Effector memory CD4-positive, alpha-beta T cell (primary cell): ENCODE measurements at places on chromosomes 5 and 9.

DNA sequence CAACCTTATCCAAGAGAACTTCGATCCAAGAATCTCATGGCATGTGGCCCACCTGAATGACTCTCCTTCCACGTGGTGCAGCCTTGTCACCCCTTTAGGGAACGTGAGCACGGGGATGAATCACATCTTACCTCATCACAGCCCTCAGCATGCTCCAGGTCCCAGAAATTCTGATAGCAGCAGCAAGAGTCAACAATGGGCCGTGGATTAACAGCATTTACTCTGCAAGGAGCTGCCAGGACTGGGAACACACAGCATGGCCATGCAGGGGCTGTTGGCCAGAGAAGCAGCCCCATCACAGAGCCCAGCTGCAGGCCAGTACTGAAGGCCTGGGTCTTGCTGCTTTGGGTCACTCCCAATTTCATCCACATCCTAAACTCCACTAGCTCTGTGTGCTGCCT lies 150.4 kb downstream of the C5orf15 start:
- H3K4me1 ChIP-seq, result no peaks in the 10 kb centered on the region
- no peak for DNase-seq
- no peaks in the 10 kb centered on the region for H3K36me3 ChIP-seq
- no peak overlapping the region for H3K27ac ChIP-seq

DNA sequence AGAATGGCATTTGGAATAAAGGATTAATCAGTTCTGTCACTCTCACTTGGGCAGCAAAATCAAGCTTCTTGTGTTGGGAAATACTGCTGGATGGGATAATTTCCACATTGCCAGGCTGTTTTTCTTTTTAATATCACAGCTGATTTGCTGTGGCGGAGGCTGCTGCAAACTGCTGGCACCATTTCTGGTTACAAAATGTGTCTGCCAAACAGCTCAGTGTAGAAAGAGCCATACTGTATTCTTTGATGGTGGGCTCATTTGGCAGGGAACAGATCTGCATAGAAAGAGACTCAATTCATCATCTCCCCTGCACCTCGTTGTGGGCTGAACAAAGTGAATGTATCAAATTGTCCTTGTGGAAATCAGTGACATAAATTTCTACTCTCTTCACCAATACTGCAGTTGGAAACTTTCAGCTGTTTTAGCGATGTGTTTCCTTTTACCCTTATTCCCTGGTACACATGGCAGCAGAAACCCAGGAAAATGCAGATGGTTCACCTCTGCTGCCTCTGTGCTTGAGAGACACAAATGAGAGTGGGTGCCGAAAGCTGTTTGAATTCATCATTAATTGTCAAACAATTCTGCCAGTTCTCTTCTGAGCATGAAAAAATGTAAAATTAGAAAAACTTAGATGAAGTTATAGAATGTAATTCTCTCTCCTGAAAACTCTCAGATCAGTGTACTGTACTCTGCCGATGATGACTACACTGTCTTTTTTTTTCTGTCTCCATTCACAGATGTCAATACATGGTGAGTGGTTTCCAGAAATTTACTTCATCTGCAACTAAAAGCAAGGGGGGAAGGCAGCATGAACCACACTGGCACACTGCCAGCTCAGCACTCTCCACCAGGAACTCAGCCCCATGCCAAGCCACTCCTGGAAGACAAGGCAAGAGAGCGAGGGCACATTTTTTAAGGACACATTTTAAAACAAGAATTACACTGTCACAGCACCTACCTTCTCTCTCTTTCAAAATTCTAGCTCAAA lies 75.0 kb downstream of the HMHB1 start:
- no peaks in the 10 kb centered on the region for H3K36me3 ChIP-seq
- H3K4me3 ChIP-seq, result no peak overlapping the region
- H3K27ac ChIP-seq, result no peak overlapping the region
- H3K4me1 ChIP-seq, result no peaks in the 10 kb centered on the region
- DNase-seq, result no peak
- H3K27me3 ChIP-seq, result no peaks in the 10 kb centered on the region

- H3K4me3 ChIP-seq, result no peak overlapping the region
- H3K27me3 ChIP-seq, result peaks cover 2% of the 10 kb centered on the region
- H3K27ac ChIP-seq, result no peak overlapping the region
- no peaks in the 10 kb centered on the region for H3K4me1 ChIP-seq
- no peak for DNase-seq
- no peaks in the 10 kb centered on the region for H3K36me3 ChIP-seq
These were observed 31.2 kb upstream of the ACTBL2 start for GRCh38 chr5:57513785-57514184.

GRCh38 chr9:105500108-105500766 lies 52.4 kb downstream of the FSD1L start:
- H3K27ac ChIP-seq, result no peak overlapping the region
- H3K27me3 ChIP-seq, result no peaks in the 10 kb centered on the region
- DNase-seq, result no peak

GRCh38 chr5:133292300-133292699 lies 240.5 kb downstream of the HSPA4 start:
- H3K4me1 ChIP-seq, result no peaks in the 10 kb centered on the region
- H3K27ac ChIP-seq, result no peak overlapping the region
- no peak for DNase-seq
- H3K27me3 ChIP-seq, result no peaks in the 10 kb centered on the region
- H3K36me3 ChIP-seq, result no peaks in the 10 kb centered on the region

DNA sequence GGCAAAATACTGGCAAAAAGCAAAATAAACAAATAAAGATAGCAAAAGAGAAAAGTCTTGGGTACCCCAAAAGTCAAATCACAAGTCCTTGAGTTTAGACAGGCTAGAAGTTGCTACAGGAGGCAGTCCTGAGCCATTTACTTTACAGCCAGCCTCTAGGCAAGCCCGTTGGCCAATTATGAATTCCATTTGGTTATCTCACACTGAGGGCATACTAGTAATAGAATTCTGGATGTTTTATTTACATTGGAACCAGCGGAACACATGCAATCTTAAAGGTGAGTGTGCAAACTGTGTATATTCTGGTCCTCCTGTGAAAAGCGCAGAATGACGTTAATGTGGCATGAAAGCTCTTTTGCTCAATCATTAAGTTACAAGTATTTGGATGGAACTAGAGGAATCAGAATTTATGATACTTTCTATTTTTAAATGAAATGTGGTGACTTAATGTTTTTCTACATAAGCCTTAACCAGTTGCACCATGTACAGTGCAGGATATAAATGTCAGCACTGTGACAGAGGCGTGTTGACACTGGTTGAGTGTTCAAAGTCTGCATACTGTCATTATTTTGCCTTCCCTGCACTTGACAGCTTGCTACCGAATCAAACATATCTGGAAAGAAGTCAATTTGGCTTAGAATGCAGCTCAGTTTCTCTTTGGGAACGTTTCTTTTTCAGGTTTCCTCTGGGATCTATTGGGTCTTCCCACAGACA lies 7.9 kb downstream of the GDNF start:
- H3K27me3 ChIP-seq, result peaks cover 15% of the 10 kb centered on the region
- H3K4me1 ChIP-seq, result peaks cover 4% of the 10 kb centered on the region
- DNase-seq, result no peak
- H3K36me3 ChIP-seq, result no peaks in the 10 kb centered on the region
- no peak overlapping the region for H3K27ac ChIP-seq

- no peaks in the 10 kb centered on the region for H3K27me3 ChIP-seq
- H3K27ac ChIP-seq, result no peak overlapping the region
- H3K4me3 ChIP-seq, result no peak overlapping the region
- H3K36me3 ChIP-seq, result no peaks in the 10 kb centered on the region
These were observed 133.7 kb upstream of the IQGAP2 start for GRCh38 chr5:76269259-76269931.

- H3K36me3 ChIP-seq, result no peaks in the 10 kb centered on the region
- H3K27me3 ChIP-seq, result no peaks in the 10 kb centered on the region
- H3K4me3 ChIP-seq, result no peak overlapping the region
These were observed 33.9 kb downstream of the SLC24A2 start for GRCh38 chr9:19754921-19755320.

GRCh38 chr5:154521756-154522155 lies 43.7 kb upstream of the HAND1 start:
- peaks cover 4% of the 10 kb centered on the region for H3K27me3 ChIP-seq
- no peak for DNase-seq
- no peak overlapping the region for H3K27ac ChIP-seq
- no peaks in the 10 kb centered on the region for H3K36me3 ChIP-seq
- no peaks in the 10 kb centered on the region for H3K4me1 ChIP-seq
- H3K4me3 ChIP-seq, result no peak overlapping the region

- no peak overlapping the region for H3K27ac ChIP-seq
- H3K36me3 ChIP-seq, result no peaks in the 10 kb centered on the region
- no peaks in the 10 kb centered on the region for H3K4me1 ChIP-seq
- DNase-seq, result no peak
These were observed 13.5 kb downstream of the ISL1 start for GRCh38 chr5:51396797-51397196.

- no peaks in the 10 kb centered on the region for H3K27me3 ChIP-seq
- DNase-seq, result no peak
- H3K36me3 ChIP-seq, result no peaks in the 10 kb centered on the region
- H3K4me1 ChIP-seq, result no peaks in the 10 kb centered on the region
- H3K4me3 ChIP-seq, result no peak overlapping the region
- no peak overlapping the region for H3K27ac ChIP-seq
These were observed 17.8 kb downstream of the C9orf85 start for GRCh38 chr9:71929223-71929622.

DNA sequence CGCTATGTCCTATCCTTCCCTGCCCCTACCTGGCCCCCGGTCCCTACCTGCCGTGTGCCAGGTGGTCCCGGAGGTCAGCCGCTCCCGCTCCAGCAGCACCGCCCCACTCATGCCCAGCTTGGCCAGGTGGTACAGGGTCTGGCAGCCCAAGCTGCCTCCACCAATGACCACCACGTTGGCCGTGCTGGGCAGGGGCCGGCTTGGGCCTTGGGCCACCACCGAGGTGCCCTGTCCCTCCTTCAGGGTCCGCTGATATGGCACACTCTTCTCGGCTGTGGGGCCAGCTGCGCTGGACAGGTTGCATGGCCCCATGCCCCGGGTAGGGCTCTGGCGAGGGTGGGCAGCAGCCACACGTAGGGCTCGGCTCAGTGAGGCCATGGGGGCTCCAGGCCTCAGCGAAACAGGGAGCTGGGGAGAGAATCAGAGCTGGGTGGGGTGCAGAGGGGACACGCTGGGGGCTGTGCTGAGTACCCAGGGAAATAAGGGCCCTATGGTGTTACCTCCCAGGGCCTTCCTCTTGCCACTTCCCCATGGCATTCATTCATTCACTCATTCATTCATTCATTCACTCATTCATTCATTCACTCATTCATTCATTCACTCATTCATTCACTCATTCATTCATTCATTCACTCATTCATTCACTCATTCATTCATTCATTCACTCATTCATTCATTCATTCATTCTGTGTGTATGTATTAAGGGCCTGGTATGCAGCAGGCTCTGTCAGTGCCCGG lies 4.2 kb downstream of the SARDH start:
- no peaks in the 10 kb centered on the region for H3K36me3 ChIP-seq
- no peak overlapping the region for H3K27ac ChIP-seq
- H3K4me1 ChIP-seq, result peaks cover 10% of the 10 kb centered on the region
- no peak overlapping the region for H3K4me3 ChIP-seq

GRCh38 chr9:74804018-74804385 lies 83.7 kb downstream of the TRPM6 start:
- H3K27ac ChIP-seq, result no peak overlapping the region
- H3K4me3 ChIP-seq, result no peak overlapping the region
- H3K27me3 ChIP-seq, result no peaks in the 10 kb centered on the region
- H3K36me3 ChIP-seq, result no peaks in the 10 kb centered on the region
- no peak for DNase-seq

DNA sequence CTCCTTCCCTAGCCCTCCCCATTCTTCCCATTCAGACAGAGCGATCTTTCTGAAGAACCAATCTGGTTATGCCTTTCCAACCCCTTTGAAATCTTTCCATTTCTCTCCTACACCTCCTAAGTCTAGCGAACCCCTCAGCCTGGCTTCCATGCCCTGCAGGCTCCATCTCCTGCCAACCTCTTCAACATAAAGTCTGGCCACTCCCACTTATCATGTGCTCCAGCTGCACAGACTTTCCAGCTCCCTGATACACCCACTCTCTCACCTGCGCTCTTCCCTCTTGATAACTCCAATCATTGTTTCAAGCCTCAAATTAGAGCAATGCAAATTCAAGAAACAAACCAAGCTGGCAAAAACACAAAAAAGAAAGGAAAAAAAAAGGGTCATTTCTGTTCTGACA lies 3.8 kb upstream of the ORM1 start:
- no peak for DNase-seq
- H3K27ac ChIP-seq, result no peak overlapping the region
- no peak overlapping the region for H3K4me3 ChIP-seq
- H3K4me1 ChIP-seq, result no peaks in the 10 kb centered on the region

DNA sequence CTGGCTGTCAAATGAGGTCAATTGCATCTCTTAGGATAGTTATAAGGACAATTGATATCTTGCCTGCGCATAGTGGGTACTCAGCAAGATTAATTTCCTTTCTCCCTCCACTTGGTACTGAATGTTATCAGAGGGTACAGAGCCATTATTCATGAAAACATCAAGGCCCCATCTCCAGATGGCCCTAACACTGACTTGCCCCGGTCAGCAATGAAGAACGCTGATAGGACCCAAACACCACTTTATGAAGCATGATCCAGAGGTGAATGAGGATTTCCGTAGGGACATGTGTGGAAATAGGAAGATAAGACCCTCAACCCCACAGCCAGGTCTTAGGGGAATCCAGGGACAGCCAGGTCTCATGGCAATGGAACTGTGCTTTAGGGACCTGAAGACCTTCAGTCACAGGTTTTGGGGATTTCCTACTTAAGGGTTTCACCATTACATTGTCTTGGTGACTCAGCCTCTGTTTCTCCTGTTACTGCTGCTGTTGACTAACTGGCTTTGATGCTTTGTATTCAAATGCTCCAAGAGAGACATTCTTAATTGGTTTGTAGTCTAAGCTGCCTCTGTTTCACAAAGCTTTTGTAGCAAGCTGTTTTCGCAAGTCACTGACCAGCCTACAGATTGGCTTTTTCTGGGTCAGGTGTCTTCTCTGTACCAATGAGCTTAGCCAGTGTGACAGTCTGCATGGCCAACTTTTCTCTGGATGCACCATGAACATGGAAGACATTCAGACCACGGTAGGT lies 35.3 kb upstream of the IQGAP2 start:
- no peaks in the 10 kb centered on the region for H3K4me1 ChIP-seq
- H3K27ac ChIP-seq, result no peak overlapping the region
- no peaks in the 10 kb centered on the region for H3K36me3 ChIP-seq
- DNase-seq, result no peak

- no peaks in the 10 kb centered on the region for H3K36me3 ChIP-seq
- no peaks in the 10 kb centered on the region for H3K27me3 ChIP-seq
- no peak overlapping the region for H3K27ac ChIP-seq
- no peak overlapping the region for H3K4me3 ChIP-seq
- DNase-seq, result no peak
- no peaks in the 10 kb centered on the region for H3K4me1 ChIP-seq
These were observed 408.4 kb downstream of the PDE4D start for GRCh38 chr5:59485107-59485506.

DNA sequence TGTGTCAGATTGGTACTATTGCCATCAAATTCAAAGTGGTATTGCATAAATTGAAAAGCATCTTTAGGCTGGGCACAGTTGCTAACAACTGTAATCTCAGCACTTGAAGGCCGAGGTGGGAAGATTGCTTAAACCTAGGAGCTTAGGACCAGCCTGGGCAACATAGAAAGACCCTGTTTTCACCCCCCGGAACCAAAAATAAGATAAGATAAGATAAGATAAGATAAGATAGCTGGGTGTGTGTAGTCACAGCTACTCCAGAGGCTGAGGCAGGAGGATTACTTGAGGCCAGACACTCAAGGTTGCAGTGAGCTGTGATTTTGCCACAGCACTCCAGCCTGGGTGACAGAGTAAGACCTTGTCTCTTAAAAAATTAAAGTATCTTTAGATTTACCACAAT lies 297.9 kb upstream of the SEMA6A start:
- H3K4me1 ChIP-seq, result no peaks in the 10 kb centered on the region
- no peak overlapping the region for H3K27ac ChIP-seq
- no peaks in the 10 kb centered on the region for H3K27me3 ChIP-seq
- H3K36me3 ChIP-seq, result no peaks in the 10 kb centered on the region
- no peak for DNase-seq
- no peak overlapping the region for H3K4me3 ChIP-seq
